ENCODE measurements at places on chromosomes 5 and 9.

GRCh38 chr5:138724470-138725146, 28.6 kb upstream of the CTNNA1 start:
- no peak for DNase-seq

GRCh38 chr5:45205403-45205961, 396.7 kb downstream of the MRPS30 start:
- no peak for DNase-seq

DNA sequence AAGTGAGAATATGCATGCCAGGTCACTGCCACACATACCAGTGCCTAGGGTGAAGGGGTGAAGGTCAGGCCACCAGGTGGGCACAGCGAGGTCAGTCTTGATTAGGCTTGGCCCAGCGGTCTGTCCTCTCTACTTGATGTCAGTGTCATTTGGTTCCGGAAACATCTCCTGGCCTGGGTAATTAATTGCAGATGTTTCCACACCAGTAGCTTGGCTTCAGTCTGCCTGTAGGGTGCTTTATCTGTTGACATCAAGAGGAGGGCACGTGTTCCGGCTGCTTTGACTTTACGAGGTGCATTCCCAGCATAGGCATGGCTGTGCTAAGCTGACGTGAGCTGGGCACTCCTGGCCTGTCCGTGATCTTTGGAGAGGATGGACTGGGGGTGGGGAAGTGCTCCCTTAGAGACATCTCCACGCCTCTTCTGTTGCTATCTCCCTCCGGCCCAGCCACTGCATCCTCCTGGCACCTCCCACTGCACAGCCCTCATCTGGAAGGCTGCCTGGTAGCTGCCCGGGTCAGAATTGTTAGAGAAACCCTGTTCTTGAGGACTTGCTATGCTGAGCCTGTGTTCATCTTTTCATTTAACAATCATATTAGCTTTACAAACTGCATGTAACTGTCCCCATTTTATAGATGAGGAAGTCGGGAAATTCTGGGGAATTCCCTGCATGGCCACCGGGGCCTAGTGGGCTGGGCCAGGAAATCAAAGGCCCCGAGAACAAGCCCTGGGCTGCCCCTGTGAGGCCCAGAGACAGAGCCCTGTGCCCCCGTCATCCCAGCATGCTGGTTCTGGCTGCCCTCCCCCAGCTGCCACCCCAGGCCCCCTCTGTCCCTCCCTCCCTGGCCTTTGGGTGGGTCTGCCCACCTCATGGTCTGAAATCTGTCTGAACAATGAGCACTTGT, 29.1 kb downstream of the JADE2 start:
- DNase-seq: peak; percentile 53

DNA sequence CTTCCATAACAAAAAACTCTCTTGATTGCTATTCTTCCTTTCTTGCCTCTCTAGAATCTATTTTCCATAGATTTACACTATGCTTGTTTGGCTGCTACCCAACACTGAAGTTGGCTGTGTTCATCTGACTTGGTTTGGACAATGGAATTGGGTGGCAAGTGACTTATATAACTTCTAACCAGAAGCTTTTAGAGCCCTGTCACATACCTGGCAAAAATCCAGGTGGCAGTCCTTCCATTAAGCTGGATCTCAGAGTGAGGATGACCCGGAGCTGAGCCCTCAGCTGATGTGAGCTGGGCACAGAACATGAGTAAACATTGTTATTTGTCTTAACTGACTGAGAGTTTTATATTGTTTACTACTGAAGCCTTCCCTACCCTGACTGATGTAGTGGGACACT, 225.7 kb downstream of the TLR4 start:
- DNase-seq: no peak

DNA sequence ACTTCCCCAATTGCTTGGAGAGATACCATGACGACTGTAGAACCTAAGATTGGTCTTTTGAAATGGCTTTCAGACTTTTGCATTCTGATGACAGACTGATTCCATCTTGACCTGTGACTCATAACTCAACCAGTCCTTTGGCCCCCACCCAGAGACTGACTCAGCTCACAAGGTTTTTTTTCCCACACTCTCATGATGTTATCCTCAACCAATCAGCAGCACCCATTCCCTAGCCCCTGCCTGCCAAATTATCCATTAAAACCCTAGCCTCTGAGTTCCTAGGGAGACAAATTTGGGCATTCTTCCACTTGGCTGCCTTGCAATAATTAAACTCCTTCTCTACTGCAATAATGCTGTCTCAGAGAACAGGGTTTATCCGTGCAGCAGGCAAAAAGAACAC, 1263.3 kb upstream of the CDH9 start:
- DNase-seq: no peak

DNA sequence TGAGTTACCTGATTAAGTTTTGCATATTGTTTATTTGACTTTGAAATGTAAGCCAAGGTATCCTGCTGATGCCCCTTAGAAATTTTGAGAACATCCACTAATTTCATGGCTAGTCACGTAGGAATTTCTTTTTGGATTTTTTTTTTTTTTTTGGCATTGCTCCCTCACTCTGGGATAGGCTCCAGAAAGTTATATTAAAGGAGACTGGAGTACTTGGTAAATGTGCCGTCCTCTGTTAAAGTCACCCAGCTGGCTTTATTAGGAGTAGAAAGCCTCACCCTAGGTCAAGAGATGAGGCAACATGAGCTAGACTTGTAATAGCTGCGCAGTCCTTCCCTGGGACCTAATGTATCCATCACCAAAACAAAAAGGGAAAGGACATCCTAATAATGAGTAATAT, 3.1 kb downstream of the KCTD16 start:
- DNase-seq: no peak

DNA sequence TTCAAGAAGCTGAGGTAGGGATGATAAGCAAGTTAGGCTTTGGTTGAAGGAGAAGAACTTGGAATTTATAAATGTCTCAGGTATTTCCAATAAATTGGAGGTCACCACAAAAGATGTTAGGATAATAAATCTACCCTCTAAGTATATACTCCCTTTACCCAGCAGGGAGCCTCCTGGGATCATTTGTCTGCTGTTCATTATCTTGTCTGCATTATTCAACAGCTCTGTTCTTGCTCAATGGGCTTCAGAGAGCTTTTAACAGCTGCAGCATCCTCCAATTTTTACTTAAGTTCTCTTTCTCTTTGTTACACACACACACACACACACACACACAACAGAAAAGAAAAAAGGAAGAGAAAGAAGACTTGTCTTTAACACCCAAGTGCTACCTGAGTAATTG, 51.7 kb upstream of the VPS13A start:
- no peak for DNase-seq

GRCh38 chr9:130537346-130538050, 41.9 kb upstream of the FUBP3 start:
- DNase-seq: no peak

DNA sequence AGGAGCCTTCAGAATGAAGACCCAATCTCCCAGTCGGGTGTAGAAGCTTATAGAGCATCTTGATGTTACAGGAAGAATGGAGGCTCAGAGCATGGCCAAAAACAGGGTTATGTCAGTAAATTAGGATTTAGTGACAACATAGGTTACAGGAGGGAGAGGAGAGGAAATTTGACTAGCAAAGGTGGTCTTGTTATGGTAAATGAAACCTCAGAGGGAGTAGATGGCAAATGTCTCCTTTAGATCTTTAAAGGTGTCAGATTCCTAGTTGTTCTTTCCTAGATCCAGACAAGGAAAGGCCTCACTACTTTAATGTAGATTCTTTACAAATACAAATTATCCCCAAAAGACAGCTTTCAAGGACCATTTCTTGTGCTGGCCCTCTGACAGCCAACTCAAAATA, 465.0 kb downstream of the DMRTA1 start:
- DNase-seq: no peak

DNA sequence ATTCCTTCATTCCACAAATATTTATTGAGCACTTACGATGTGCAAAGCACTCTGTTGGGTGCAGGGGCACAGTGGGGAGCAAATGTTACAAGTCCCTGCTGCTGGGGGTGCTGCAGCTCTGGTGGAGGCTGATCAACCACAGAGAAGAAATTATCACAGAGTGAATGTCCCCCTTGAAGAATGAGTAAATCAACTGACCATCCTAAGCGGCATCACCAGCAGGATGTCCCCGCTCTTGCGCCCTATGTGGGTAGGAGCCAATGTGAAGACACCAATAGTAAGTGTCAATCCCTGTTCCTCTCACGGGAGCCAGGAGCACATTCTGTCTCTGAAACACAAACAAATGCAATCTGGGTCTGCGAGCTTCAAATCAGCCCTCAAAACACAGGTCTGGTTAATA, 47.4 kb upstream of the TBC1D9B start:
- no peak for DNase-seq

- DNase-seq: no peak
Observed at GRCh38 chr5:112708103-112708622, 29.5 kb upstream of the APC start.

DNA sequence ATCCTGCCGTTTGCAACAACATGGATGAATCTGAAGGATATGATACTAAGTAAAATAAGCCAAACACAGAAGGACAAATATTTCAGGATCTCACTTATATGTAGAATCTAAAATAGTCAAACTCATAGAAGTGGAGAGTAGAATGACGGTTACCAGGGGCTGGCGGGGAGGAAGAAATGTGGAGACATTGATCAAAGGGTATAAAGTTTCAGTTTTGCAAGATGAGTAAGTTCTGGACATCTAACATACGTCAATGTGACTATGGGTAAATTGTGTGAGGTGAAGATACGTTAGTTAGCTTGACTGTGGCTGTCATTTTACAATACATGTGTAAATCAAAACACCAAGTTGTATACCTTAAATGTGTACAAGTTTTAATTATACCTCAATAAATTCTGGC, 200.3 kb downstream of the SNX18 start:
- no peak for DNase-seq

GRCh38 chr5:173626505-173626820, 10.0 kb upstream of the BOD1 start:
- no peak for DNase-seq

DNA sequence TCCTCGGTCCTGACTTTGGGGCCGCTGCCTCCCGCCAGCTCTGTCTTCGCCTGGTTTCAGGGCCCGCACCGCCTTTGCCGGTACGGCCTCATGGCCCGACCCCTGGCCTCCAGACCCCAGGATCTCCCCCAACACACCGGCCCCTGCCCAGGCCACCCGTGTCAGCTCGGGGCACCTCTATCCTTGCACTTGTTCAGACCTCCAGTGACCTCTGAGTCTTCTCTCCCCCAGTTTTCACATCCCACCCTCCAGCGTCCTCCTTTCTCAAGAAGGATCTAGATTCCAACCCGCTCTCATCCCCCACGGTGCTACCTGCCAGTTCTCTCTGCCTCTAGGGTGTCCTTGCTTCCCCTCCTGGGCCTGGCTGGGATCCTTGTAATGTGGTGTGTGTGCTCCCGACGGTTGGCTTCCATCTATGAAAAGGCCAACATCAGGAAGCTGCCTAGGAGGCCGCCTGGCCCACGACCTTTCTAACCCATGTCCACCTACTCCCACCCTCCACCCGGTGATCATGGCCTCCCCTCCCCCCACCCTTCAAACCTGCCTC, 61.1 kb downstream of the SPATA31C2 start:
- no peak for DNase-seq

- no peak for DNase-seq
Observed at GRCh38 chr5:168303393-168304025, 12.1 kb downstream of the WWC1 start.

GRCh38 chr9:105912863-105913516, 218.6 kb downstream of the TMEM38B start:
- DNase-seq: no peak

DNA sequence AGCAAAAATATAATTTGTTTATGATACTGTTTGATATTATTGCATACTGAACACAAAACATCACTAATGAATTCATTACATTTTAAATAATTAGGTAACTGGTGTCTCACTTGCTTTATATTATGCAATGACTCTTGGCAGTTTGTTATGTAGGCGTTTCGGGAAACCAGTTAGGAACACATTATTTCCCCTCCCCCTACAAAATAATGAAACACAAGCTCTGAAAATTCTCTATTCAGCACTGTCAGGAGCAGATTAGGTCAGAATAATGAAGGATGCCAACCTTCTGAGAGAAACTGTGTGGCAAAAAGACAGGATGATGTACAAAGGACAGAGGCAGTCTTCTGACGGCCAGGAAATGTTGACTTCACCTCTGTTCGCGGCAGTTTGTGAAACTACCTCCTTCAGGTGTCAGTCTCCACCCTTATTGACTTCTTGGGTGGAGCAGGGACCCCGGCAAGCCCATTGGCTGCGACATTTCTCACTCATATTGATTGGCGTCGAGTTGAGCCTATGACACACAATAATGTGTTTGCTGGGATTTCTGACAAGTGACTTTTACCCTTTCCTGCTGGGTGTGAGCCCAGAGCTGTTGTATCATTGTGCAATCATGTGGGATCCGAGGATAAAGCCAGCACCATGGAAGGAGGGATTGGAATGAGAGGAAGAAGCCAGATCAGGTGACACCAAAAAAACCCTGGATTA, 33.9 kb downstream of the SH3PXD2B start:
- no peak for DNase-seq

- DNase-seq: no peak
Observed at GRCh38 chr9:16640649-16641048, 229.8 kb downstream of the BNC2 start.

GRCh38 chr5:54912021-54912420, 73.4 kb downstream of the ESM1 start:
- no peak for DNase-seq

GRCh38 chr5:66742083-66742895, 146.1 kb downstream of the MAST4 start:
- DNase-seq: no peak

DNA sequence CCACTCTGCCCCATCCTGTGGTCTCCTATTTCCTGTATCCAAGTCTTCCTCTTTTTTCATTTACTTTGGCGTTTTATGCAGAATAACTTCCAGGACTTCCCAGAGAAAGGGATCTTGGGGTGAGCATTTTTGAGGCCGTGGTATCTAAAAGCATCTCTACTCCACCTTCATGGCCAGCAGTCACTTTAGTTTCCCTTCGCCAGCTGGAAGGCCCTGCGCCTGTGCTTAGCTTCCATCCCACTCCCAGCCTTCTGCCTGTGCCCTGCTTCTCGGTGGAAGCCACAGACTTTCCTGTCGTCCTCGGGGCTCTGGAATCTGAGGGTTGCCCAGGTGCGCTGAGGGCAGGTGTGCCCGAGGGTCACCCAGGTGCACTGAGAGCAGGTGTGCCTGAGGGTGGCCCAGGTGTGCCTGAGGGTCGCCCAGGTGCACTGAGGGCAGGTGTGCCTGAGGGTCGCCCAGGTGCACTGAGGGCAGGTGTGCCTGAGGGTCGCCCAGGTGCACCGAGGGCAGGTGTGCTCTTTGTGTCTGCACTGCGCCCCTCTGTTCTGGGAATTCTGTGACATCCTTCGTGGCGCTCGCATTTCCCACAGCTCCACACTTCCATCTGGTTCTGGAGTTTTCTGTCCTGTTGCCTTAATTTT, 32.4 kb upstream of the LRRC14B start:
- DNase-seq: no peak

DNA sequence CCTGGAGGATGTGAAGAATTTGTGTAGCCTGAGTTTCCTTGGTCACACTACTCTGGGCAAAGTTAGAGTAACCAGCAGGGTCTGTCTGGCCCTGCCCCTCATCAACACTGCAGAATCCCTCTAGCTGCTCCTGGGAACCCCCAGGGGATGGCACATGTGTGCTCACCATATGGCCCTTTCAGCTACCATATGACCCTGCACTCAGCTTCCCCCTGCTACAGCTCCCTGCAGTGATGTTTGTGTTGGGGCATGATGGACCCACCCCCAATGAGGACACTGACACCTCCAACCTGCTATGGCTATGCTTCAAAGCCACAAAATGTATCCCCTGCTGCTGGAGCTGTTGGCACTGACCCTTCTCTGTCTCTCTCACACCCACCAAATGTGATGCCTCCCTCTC, 152.7 kb downstream of the SNX18 start:
- no peak for DNase-seq
